Effector CD8-positive, alpha-beta T cell (primary cell): ENCODE measurements at places on chromosomes 2 and 18.

DNA sequence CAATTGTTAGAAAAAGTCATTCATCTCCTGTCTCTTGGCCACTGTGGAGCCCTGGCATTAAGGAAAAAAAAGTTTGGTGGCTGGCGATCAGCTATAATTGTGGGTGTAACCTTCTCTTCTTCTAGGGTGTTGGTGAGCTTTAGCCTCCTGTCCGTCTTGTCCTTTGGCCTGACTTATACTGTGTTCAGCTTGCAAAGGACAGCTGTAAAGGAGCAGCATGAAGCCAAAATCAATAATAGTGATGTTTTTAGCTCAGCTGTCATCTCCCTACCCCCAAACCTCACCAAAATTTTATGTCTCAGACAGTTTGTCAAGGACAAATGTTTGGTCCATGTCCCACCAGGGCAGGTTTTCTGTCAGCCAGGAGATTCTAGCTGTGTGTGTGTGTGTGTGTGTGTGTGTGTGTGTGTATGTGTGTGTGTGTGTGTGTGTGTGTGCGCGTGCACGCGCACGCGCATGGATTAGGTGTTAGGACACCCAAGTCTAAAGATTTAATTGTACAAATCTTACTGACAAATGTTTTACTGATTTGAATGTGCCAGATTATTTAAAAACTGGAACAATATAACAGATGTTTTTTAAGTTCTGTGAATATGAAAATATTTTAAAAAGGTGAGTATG lies 109.2 kb downstream of the PTPRM start:
- no peak for DNase-seq

- DNase-seq, result no peak
These were observed 9.2 kb downstream of the HS6ST1 start for GRCh38 chr2:128309280-128310093.

- no peak for DNase-seq
These were observed 41.0 kb downstream of the PIK3C3 start for GRCh38 chr18:41996020-41996419.

GRCh38 chr2:74347742-74348141 lies 4.5 kb upstream of the SLC4A5 start:
- no peak for DNase-seq

GRCh38 chr2:171185941-171186340 lies 25.2 kb upstream of the TLK1 start:
- DNase-seq, result no peak

DNA sequence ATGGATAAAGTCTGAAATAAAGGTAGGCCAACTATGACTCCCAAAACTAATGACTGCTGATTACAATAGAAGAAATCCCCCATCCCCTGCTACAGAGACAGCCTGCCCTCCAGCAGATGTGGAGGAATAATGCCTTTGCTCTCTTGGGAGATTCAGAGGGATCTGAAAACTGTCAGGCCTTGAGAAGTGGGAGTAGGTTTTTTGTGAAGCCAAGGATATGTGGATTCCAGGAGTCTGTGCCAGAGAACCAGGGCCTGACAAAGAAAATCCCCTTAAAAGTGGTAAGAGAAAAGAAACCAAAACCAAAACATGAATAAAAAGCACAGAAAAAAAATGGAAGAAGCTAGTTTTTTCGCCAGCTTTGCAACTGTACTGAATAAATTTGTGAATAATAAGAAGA lies 397.6 kb downstream of the ZNF521 start:
- no peak for DNase-seq

- no peak for DNase-seq
These were observed 55.9 kb downstream of the ALK start for GRCh38 chr2:29865512-29865911.

GRCh38 chr2:200750323-200750910 lies 61.3 kb upstream of the BZW1 start:
- DNase-seq, result no peak

- no peak for DNase-seq
These were observed 246.4 kb upstream of the PXDN start for GRCh38 chr2:1990724-1991123.

DNA sequence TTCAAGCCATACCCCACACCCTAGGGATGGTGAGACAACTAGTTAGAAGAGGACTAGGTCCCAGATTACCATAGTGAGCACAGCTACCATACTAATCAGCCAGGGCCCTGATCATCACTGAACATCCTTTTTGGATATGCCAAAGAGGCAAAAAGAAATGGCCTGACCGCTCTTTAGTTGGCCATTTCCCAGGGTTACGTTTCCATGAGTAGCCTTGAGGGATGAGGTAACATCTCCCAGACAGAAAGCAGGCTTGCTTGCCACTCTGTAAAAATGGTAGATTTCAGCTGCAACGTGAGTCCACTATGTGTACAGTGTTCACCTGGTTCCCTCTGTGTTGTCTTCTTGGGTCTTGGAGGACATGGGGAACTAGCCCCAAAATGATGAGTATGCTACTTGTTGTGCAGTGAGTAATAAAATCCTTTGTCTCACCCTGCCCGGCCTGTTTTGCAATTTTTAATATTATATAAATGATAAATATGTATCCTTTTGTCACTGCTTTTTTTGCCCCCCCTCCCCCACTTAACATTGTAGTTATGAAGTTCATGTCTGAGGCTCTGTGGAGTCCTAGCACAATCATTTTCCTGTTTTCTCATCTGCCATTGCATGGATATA lies 8.9 kb upstream of the GALM start:
- no peak for DNase-seq

GRCh38 chr18:32698153-32698552 lies 74.7 kb downstream of the KLHL14 start:
- DNase-seq, result no peak

GRCh38 chr2:240819126-240819857 lies 727 bp downstream of the KIF1A start:
- DNase-seq, result no peak

GRCh38 chr2:138333121-138333520 lies 168.4 kb upstream of the SPOPL start:
- no peak for DNase-seq

- no peak for DNase-seq
These were observed 183.9 kb downstream of the FMNL2 start for GRCh38 chr2:152518641-152519580.

GRCh38 chr2:148067801-148068200 lies 46.9 kb downstream of the MBD5 start:
- DNase-seq, result no peak

DNA sequence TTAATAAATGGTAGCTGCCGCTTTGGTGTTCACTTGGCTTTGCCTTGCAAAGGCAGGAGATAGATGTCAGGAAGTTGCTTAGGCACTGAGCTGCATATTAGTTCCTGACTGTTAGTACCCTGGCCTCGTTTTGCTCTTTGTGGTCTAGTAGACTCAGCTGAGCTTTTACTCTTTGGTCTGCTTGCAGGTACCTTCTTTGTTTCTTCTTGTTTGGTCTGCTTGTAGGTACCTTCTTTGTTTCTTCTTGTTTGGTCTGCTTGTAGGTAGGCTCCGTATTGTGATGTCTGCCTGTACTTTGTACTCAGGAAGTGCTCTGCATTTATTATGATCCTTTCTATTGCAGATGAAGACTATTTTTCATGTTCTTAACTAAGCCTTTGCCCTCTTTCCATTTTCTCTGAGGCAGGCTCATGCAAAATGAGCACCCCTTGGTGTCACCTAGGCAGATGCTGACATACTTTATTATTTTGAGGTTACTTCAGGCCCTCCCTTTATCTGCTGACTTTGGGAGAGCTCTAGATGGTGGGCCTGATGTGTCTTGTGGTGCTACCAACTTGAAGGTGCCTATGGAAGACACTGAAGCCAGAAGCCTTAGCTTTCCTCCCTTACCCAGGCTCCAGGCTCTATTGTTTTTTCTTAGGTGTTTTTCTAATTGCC lies 6.0 kb downstream of the RPIA start:
- no peak for DNase-seq

- DNase-seq, result no peak
These were observed 943.8 kb downstream of the LRP1B start for GRCh38 chr2:141187075-141187439.

DNA sequence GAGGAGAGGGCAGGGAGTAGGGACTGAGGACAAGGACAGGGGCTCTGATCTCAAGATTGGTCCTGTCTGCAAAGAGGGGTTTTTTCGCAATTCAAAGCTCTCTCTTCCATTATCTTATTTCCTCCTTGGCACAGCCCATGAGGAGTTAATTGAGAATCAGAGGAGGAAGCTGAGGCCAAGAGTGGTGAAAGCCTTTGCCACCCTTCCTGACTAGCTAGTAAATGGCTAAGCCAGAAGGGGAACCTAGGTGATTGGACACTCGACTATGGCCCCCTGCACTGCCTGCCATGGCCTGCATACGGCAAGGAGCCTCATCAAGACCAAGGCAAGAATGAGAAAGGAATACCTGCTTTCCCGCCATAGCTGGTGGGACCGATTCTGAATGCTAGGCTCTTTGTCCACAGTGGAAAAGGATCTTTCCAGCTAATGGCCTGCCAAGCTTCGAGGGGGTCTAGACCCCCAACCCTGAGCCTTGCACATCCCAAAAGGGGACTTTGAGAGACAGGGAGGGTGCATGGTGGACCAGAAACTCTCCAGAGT lies 237.9 kb downstream of the HAUS1 start:
- no peak for DNase-seq

- no peak for DNase-seq
These were observed 78.8 kb upstream of the NEDD4L start for GRCh38 chr18:57965246-57965645.

DNA sequence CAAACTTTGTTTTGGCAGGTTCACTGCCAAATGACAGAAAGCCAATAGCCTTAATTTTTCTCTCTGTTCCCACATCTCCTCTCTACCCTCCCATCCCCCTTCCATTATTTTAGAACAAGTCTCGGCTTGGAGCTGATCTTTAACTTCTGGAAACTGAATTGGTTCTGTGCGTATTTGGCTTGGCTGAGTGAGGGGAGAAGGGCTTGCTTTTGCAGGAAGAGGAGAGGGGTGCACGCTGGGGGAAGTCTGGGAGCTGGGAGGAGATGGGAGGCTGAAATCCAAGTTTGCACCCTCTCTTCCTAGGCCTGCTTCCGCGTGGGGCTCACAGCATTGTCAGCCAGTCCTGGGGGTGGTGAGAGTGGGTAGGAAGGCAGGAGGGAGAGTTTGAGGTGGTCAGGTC lies 176.1 kb upstream of the SPRED2 start:
- no peak for DNase-seq

- no peak for DNase-seq
These were observed 1050.9 kb upstream of the LRRTM1 start for GRCh38 chr2:81355436-81355835.

DNA sequence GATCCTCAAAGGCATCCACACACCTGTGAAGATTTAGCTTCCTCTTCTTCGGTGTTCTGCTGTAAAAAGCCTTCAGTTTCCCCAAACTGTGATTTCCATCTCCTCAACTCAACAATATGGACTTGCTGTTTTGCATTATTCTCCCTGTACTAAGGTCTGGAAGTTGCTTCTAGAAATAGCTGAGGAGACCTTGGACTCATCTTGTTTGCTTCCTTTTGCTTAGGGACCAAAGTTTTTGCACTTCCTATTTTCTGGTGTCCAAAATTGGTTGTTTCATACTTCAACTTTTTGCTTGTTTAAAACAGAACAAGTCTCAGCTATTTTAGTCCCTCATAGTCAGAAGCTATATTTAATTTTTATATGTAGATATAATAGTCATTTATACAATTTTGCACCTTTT lies 201.9 kb upstream of the COPS8 start:
- DNase-seq, result no peak

GRCh38 chr2:27828305-27828704 lies 56.8 kb downstream of the MRPL33 start:
- DNase-seq, result no peak

- DNase-seq, result no peak
These were observed 17.4 kb downstream of the ZNF521 start for GRCh38 chr18:25334588-25334987.

- DNase-seq, result no peak
These were observed 58.6 kb upstream of the LYPD6B start for GRCh38 chr2:148979919-148980277.

DNA sequence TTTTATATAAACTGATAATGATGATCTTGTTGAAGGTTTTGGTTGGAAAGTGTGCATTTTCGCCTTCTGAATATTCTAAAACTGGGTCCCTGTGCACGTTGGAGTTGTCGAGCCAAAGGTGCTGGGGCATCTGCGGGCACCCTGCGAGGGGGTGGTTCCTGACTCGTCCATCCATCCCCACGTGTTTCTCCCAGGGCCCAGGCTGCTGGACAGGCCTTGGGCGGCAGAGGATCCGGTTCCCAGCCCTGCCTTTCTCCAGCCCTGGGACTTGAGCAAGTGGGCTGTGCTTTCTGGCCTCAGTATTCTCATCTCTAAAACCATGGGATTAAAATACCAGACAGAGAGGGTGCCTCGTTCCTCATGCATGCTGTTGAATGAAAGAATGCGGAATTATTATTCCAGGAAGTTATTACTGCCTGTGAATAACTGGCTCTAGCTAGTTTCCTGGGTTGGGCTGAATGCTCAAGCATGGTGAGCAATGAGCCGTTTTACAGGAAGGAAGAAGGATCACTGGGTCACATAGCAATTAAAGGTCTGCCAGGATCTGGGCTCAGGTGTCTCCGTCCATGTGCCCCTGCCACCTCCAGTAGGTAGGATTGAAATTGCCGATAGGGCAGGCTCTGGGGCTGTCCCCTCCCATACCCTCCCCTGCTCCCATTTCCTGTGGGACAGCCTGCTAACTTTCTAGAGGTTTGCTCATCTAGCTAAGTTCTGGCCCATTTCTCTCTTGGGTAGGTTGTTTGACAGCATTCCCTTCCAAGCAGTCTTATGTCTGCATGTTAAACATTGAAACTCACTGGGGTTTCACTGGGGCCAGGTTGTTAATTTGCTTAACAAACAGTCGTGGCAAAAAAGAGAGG lies 77.2 kb upstream of the HS6ST1 start:
- DNase-seq, result no peak

DNA sequence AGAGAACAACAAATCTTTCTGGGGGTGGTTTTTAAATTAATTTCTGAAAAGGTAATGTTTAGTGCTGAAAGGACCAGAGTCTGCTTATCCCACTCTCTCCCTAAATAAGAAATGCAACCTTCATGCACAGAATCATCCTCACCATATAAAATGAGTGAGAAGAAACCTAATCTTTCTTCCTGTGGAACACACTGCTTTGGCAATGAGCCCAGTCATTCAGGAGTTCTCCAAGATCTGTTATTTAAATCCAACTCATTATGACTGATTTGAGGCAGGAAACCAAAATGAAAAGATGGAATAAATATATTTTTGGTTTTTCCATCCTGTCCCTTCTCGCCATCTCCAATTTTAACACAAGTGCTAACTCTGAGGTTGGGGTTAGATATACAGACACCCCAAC lies 228.3 kb downstream of the SRBD1 start:
- DNase-seq, result no peak

DNA sequence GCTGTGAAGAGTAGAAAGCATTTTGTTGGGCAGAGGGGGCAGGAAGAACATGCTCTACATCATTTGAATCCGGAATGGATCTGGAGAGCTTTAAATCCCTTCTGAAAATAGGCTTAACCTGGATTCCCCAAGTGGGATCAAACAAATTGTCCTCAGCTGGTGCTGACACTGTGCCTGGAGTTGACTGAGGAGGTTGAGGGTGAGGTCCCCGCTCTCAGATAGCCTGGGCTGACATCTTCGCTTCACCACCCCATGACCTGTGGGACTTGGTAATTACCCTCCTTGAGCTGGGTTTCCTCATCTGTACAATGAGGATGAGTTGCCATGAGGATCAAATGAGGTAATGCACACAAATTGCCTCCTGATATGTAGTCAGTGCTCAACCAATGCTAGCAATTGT lies 117.8 kb upstream of the SMAD2 start:
- DNase-seq, result no peak
